ENCODE measurements at places on chromosomes 7 and 10. TPM values are rescaled to one million over a fixed set of nuclear protein-coding genes. Genes with fewer than 3 reads are reported as not detected.

DNA sequence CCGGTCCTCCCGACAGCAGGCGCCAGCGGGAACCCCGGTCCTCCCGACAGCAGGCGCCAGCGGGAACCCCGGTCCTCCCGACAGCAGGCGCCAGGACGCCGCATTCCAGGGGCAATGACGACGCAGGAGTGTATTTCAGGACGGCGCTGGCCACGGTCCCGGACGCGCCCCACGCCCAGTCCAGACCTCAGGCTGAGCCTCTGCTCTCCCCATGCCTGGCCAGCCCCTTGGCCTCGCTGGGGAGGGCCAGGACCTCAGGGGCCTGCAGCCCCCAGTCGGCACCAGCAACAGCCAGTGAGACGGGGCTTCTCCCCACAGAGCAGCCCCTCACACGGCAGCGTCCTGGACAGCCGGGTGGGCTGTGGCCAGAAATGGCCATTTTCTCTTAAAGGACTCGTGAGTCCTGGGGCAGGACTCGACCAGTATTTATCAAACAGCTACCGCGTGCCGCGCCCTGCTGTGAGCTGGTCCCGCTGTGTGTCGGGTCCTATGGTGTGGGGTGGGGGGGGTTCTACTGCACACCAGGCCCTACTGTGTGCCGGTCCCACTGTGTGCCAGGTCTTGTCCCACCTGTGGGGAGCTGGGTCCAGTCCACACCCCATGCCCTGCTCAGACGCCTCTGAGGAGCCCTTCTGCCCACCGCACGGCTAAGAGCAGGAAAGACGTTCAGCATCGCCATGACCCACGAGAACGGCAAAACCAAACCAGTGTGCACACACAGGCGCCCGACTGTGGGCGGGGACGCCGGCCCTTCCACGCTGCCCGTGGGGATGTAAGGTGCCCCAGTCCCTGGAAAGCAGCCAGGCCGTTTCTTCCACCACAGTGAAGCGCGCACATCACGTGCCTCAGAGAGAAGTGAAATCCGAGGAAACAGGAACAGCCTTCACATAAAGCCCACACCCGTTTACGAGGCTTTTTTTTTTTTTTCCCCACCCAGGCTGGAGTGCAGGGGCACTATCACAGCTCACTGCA is 33.3 kb downstream of the GET4 start:
- no peak overlapping the region for H3K27ac ChIP-seq
- H3K27me3 ChIP-seq = peaks cover 2% of the 10 kb centered on the region
- peaks cover under 1% of the 10 kb centered on the region for H3K4me1 ChIP-seq

DNA sequence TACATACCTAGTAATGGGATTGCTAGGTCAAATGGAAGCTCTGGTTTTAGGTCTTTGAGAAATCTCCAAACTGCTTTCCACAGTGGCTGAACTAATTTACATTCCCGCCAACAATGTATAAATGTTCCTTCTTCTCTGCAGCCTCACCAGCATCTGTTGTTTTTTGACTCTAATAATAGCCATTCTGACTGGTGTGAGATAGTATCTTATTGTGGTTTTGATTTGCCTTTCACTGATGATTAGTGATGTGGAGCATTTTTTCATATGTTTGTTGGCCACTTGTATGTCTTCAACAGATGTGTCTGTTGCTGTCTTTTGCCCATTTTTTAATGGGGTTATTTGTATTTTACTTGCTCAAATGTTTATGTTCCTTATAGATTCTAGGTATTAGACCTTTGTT is 675.5 kb downstream of the SUGCT start:
- H3K4me3 ChIP-seq = no peak overlapping the region
- no peak for DNase-seq
- no peak overlapping the region for H3K27ac ChIP-seq
- H3K4me1 ChIP-seq = no peaks in the 10 kb centered on the region

DNA sequence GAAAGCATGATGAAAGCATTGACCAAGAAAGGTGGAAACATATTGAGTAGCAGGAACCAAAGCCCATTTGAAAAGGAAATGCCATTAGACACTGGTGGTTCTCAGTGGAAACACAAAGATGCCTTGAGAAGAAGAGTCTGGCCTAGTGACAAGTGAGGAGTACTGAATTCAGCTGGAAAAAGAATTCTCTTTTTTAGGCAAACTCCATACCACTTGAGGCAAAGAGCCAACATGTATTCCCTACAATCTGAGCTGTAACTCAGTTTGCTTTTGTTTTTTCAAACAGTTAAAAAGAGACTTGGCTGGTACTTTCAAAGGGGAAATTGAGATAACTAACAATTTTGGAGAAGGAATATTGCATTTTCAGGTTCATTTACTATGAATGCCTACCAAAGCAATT is 624.0 kb downstream of the NRG3 start:
- H3K27ac ChIP-seq = no peak overlapping the region
- no peaks in the 10 kb centered on the region for H3K4me1 ChIP-seq
- no peak overlapping the region for H3K4me3 ChIP-seq
- DNase-seq = no peak
- H3K27me3 ChIP-seq = no peaks in the 10 kb centered on the region

GRCh38 chr10:6647811-6648526 is 67.9 kb upstream of the PRKCQ start:
- no peak for DNase-seq
- H3K4me3 ChIP-seq = no peak overlapping the region
- no peaks in the 10 kb centered on the region for H3K4me1 ChIP-seq

- H3K4me3 ChIP-seq = no peak overlapping the region
- H3K27me3 ChIP-seq = no peaks in the 10 kb centered on the region
- no peak overlapping the region for H3K27ac ChIP-seq
- DNase-seq = no peak
- no peaks in the 10 kb centered on the region for H3K36me3 ChIP-seq
Measured at GRCh38 chr10:5476918-5477525, 22.3 kb downstream of the CALML5 start.

DNA sequence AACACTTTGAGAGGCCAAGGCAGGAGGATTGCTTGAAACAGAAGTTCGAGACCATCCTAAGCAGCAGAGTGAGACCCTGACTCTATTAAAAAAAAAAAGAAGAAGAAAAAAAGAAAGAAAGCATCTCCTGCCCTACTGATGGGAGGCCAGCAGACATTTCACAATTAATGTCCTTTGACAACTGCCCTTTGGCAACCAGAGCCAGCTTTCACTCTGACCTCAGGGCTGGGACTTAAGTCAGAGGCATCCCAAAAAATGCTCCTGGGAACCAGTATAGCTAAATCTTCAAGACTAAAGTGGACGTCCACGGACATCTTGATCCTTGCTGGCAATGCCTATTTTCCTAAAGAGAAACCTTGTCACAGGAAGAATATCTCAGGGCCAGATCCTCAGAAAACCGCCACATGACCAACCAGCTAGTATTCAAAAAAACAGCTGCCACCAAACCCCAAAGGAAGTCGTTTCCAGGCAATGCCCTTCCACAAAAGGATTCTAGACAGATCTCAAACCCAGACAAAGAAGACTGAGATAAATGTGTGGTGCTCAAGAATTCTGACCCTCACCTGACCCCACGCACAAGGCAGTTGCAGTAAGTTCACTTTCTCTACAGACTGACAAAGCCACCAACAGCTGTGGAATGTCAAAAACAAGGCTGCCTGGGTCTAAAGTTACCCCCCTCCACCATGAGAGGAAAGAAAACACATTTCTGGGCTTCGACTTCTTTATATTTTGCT is 18.4 kb downstream of the GFRA1 start:
- no peak overlapping the region for H3K4me3 ChIP-seq
- no peaks in the 10 kb centered on the region for H3K36me3 ChIP-seq
- no peaks in the 10 kb centered on the region for H3K4me1 ChIP-seq
- DNase-seq = no peak

DNA sequence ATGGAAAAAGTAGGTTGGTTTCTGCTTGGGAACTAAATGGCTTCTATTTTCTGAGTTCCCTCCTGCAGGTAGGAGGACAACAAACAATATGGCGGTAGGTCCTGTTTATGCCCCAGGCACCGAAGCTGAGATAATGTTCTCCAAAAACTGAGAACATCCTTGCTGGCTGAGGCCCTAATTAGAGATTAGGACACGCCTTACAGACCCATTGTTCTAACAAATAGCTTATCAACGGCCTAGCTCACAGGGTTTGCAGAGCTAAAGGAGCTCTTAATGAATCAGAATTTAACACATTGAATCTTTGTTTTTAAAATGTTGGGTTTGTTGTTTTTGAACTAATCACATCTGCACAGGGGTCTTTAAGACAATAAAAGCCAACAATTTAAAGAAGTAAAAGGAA is 37.0 kb downstream of the HTR5A start:
- H3K4me3 ChIP-seq = no peak overlapping the region
- DNase-seq = no peak
- no peaks in the 10 kb centered on the region for H3K4me1 ChIP-seq
- no peak overlapping the region for H3K27ac ChIP-seq

- H3K4me1 ChIP-seq = peaks cover 6% of the 10 kb centered on the region
- H3K27me3 ChIP-seq = no peaks in the 10 kb centered on the region
- no peaks in the 10 kb centered on the region for H3K36me3 ChIP-seq
- H3K4me3 ChIP-seq = no peak overlapping the region
Measured at GRCh38 chr7:135392701-135393100, 117.2 kb downstream of the CNOT4 start.

GRCh38 chr10:55158633-55159032 is 357.6 kb upstream of the PCDH15 start:
- no peak for DNase-seq
- no peaks in the 10 kb centered on the region for H3K27me3 ChIP-seq

Gene MYOF
- 47.1 TPM for total RNA-seq

Gene DCLRE1A
- total RNA-seq = 7.5 TPM

Gene PTPN20
- total RNA-seq = 21.2 TPM

Gene HOXA4
- total RNA-seq = 0.93 TPM

Gene PWWP2B
- total RNA-seq = 11.1 TPM

Gene RPS24
- 874 TPM for total RNA-seq

Gene BEND7
- total RNA-seq = 11.3 TPM

Gene PSMG3
- total RNA-seq = 10.1 TPM

Gene OPN4
- total RNA-seq = 0.27 TPM

Gene ANKRD30A
- total RNA-seq = not detected

Gene SDK1
- total RNA-seq = 4.5 TPM

Measured in heart right ventricle (tissue), 16 donors.